NCI-H446 treated with DMSO at 0.1 percent for 48 hours (cell line): ENCODE measurements at places on chromosomes 1 and 21.

DNA sequence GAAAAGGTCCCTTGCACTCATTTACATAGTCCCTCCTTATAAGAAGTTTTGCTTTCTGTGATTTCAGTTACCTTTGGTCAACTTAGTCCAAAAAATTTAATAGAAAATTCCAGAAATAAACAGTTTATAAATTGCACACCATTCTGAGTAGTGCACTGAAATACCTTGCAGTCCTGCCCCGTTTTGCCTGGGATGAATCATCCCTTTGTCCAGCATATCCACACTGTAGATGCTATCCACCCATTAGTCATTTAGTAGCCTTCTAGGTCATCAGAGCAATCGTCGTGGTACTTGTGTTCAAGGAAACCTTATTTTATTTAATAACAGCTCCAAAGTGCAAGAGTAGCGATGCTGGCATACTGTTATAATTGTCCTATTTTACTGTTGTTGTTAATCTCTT is 38.0 kb downstream of the SPRTN start:
- no peak for DNase-seq

GRCh38 chr1:32465578-32465933 is 684 bp downstream of the ZBTB8B start:
- DNase-seq: no peak

DNA sequence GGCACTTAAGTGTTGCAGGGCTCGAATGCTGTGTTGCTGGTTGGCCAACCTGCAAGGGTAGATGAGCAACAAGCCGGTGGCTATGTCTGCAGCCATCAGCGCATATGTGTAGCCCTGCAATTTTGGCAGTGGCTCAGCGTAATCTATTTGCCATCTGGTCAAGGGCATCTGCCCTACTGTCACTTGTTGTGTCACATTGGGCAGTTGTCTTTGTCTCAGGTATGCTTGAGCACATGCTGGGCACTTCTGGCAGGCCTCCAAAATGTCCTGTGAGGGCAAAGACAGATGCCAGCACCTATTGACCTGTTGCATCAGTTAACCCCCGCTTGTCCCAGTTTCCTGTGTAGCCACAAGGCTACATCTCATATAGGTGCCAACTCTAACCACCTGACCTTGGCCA is 111.8 kb downstream of the GDAP2 start:
- peak; percentile 19 for DNase-seq

DNA sequence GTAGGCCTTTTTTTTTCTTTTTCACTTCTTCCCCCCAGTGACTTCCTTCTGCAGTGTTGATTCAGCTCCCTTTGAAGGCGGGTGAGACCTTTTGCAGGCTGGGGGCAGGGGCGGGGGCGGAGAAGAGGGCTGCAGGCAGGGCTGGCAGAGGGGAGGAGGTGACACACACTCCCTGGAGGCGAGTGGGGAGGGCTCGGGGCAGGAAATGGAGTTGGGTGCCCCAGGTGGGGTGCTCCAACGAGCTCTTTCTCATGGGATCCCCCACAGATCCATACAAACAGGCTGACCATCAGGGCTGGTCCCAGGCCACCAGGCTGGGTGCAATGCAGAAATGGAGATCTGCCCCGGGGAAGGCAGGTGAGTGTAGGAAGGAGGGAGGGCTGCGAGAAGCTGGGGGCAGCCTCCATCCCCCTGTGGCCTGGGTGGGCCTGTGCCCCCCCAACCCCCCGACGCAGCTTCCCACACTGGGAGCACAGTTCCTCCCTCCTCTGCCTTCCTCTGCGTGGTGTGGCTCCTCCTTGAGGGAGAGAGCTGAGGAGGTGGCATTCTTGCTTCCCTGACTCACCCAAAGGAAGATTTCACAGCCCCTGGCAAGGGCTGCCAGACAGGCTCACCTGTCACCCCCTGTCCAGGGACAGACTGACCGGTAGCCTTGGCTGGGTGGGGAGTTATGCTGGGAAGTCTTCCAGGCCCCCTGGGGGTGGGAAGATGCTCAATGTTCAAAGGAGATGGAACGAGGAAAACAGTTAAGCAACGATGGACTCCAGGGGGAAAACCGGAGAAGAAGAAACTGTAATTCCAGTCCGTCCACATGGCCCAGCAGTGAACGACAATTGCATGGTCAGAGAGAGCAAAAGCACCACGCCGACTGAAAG is 7.1 kb upstream of the ITGB2 start:
- no peak for DNase-seq

DNA sequence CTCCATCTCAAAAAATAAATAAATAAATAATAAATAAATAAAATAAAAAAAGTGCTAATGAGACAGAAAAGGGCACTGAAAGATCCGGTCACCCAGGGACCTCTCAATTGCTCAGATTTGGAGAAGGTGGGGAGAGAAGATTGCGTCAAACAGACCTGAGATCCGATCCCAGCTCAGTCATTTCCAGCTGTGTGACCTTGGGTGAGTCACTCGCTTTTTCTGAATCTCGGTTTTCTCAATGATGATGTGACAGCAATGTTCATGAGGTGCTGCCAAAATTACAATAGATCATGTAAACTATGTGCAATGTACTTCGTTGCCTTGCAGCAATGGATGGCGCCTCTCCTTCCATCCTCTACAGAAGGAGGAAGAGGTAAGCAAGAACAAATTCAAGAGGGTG is 11.1 kb upstream of the MEF2D start:
- no peak for DNase-seq

GRCh38 chr1:18796950-18797349 is 62.5 kb downstream of the TAS1R2 start:
- no peak for DNase-seq

- DNase-seq: no peak
Observed at GRCh38 chr21:30958741-30959140, 77.4 kb upstream of the KRTAP11-1 start.

DNA sequence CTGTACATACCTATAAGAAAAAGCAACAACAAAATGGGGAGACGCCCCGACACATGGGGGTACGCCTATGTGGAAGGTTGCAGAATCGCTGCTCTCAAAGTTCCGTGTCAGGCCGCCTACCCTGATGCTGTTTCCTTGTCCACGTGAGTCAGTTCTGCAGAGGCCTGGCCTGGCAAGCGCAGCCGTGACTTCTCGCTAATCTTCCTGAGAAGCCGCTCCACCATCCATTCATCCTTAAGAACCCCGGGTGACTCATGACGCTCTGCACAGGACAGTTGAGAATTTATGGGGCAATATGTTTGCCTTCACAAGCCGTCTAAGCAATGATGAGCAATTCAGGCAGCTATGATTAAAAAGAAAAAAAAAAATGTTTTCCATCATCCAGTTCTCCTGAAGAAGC is 122.3 kb upstream of the TMPRSS2 start:
- DNase-seq: no peak

DNA sequence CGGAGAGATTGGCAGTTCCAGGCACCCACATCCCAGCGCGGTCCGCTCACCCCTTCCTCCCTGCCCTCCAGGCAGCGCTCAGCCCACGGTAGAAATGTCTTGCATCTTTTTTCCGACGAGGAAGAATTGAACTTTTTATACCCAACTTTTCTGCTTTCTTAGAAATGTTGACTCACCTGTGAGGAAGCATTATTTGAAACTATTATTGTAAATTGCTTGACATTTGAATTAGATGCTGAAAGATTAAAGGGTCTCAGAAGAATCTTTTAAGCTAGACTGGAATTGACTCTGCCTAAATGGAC is 912 bp upstream of the SIPA1L2 start:
- no peak for DNase-seq

DNA sequence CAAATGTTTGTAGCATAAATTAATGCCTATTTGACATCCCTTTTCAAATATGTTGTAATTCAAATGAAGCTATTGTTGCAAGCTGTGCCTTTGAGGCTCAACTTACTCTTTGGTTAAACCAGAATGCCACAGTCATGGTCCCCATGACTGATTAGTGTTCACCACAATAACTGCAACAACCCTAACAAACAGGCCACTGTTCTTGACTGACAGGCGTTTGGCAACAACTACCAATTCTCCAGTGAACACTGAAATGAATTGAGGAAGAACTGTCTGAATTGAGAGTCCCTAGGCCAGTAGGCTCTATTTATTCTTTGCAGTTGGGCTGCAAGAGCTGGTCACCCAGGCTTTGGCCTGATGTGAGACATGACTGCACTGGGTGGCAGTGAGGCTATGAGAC is 6.6 kb upstream of the TMEM167B start:
- no peak for DNase-seq

DNA sequence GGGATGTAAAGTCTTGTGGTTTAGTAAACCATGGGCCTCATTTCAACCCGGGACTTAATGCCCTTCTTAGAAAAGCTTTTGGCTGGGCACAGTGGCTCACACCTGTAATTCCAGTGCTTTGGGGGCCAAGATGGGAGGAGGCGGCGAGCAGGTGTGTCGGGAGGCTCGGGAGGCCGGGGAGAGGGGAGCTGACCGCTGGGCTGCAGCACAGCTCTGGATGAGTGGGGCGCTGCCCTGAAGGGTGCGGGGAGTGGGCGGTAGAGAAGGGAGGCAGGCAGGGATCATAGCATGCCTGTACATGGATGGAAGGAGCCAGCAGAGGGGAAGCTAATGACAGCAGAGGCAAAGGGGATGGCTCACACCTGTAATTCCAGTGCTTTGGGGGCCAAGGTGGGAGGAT is 31.0 kb downstream of the LHX4 start:
- no peak for DNase-seq

- DNase-seq: no peak
Observed at GRCh38 chr1:154442006-154442740, 37.0 kb downstream of the IL6R start.

GRCh38 chr1:26999440-26999987 is 6.0 kb downstream of the TRNP1 start:
- DNase-seq: no peak

GRCh38 chr1:28354121-28354520 is 15.4 kb upstream of the PHACTR4 start:
- no peak for DNase-seq

DNA sequence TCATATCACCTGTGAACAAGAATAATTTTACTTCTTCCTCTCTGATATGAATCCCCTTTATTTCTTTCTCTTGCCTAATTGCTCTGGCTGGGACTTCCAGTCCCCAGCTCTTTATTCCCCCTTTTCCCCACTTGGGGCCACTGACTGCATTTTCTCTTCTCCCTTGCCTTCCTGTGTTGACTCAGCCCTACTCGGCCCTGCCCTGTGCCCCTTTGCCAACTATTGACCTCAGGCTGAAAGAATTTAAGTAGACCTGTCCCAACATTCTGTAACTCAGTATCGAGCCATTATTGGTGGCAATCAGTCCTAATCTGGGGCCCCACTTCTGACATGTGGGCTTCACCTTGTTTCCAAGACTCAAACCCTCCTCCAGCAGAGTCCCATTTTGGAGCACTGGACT is 60.6 kb upstream of the STUM start:
- DNase-seq: no peak

- no peak for DNase-seq
Observed at GRCh38 chr1:202645097-202645476, 65.2 kb downstream of the SYT2 start.
